ENCODE measurements at places on chromosomes 7 and 10.

DNA sequence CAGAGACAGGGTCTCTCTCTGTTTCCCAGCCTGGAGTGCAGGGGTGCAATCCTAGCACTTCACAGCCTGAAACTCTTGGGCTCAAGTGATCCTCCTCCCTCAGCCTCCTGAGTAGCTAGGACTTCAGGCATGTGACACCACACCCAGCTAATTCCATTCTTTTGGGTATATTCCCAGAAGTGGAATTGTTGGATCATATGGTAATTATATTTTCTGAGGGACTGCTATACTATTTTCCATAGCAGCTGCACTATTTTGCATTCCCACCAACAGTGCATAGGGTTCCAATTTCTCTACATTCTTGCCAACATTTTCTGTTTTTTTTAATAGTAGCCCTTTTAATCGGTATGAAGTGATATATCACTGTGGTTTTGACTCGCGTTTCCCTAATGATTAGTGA lies 30.0 kb upstream of the RAB11FIP2 start:
- DNase-seq: no peak

- no peak for DNase-seq
Measured at GRCh38 chr10:114271075-114271778, 32.2 kb downstream of the VWA2 start.

GRCh38 chr7:87528730-87529129 lies 53.2 kb upstream of the ABCB4 start:
- DNase-seq: no peak

DNA sequence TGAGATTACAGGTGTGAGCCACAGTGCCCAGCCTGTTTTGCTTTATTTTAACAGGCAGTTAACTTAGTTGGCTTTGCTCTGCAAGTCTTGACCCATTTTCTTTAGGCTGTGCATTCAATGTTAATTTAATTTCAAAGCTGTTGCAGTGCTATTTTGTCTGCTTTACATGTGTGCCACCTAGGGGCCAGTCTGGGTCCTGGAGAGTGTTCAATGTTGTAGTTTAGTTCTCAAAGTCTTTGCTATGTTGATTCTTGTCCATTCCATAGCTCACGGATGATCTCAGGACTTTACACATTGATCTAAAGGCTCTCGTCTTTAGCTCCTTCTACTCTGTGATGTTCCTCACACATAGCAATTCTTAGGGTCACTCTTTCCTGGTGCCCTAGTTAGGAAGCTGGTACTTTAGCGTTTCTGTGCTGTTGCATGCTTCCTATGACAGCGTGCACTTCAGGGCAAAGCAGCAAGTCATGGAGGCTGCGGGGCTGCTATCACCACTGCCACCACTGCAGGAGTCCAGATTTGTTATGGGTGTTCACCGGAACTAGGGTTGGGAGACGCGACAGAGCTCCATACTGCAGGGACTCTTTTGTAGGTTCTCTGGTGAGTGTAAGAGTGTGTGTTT lies 16.4 kb upstream of the ABCA13 start:
- DNase-seq: no peak

Data from COR-L47 (cell line).